ENCODE measurements at places on chromosomes 6 and 20.

GRCh38 chr6:169220068-169220964 is 33.3 kb downstream of the THBS2 start:
- DNase-seq = no peak

- DNase-seq = peak; percentile 43
Observed at GRCh38 chr6:28336284-28337120, 554 bp upstream of the ZSCAN31 start.

DNA sequence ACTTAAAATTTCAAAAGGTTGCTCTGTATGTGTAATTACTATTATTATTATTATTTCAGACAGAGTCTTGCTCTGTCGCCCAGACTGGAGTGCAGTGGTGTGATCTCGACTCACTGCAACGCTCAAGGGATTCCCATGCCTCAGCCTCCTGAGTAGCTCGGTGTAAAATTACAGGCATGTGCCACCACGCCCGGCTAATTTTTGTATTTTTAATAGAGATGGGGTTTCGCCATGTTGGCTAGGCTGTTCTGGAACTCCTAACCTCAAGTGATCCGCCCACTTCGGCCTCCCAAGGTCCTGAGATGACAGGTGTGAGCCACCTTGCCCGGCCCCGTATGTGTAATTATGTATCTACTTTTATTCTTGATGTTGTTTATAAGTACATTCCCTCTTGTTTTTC is 65.3 kb upstream of the ZNF217 start:
- DNase-seq = no peak

DNA sequence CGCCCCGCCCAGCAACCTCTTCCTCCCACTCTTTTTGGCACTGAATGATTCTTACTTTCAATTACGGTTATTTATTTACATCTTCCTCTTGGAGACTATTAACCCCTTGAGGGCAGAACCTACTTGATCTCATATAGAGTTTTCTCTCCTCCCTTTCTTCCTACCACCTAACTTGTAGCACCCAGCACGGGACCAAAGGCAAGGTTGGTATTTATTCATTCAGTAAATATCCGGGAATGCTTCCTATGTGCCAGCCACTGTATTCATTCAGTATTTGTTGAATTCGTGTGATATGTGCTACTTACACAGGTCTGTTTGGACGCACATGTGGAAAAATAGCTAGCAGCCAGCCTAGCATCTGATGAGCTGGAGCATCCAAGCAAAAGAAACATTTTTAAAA is 1.3 kb upstream of the CNKSR3 start:
- no peak for DNase-seq

- no peak for DNase-seq
Observed at GRCh38 chr6:36691011-36691410, 6.6 kb upstream of the RAB44 start.

GRCh38 chr6:47478233-47479139 is 897 bp downstream of the CD2AP start:
- DNase-seq = no peak

- DNase-seq = no peak
Observed at GRCh38 chr20:51565298-51566144, 23.0 kb upstream of the NFATC2 start.

- DNase-seq = no peak
Observed at GRCh38 chr6:157080986-157081391, 242.3 kb downstream of the TMEM242 start.
